ENCODE measurements at places on chromosomes 5 and 9. TPM values are rescaled to one million over a fixed set of nuclear protein-coding genes. Genes with fewer than 3 reads are reported as not detected.

The PTPN3 gene
- 19.5 TPM for total RNA-seq

The DCANP1 gene
- total RNA-seq = not detected

The ANKRD34B gene
- not detected for total RNA-seq

The PTPRD gene
- total RNA-seq = 0.11 TPM

The C5orf52 gene
- not detected for total RNA-seq

The PCDHGB5 gene
- total RNA-seq = 3.1 TPM

The GADD45G gene
- total RNA-seq = not detected

The C8G gene
- 0.25 TPM for total RNA-seq

The IFNB1 gene
- total RNA-seq = not detected

- no peak for DNase-seq
Observed at GRCh38 chr5:125222597-125223240, 476.3 kb upstream of the ZNF608 start.

DNA sequence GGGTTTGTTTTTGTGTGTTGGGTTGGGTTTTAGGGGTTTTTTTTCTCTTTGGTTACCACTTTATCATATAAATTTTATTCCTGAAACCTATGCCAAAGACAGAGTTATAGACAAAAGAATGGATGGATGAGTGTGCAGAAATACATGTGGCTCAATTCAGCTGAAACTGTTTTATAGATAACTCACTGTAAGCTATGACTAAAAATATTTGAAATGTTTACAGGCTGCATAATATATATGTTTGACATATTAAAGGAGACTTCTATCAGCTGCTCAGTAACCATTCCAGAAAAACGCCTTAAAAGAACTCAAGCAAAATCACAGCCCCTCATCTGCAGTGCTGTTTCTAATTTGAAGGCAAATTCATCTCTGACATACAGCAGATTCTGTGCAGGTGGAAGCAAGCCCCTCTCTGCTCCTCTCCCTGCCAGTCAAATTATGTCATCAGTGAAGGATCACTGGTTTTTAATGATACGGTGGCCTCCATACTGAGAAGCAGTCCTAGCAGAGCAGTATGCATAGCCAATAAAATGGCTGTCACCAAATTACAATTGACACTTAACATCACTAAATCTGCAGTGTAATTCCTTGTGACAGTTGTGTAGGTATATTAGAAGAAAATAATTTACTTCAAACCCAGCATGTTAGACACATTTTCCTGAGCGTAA lies 301.6 kb downstream of the NR2F1-AS1 start:
- DNase-seq = no peak

DNA sequence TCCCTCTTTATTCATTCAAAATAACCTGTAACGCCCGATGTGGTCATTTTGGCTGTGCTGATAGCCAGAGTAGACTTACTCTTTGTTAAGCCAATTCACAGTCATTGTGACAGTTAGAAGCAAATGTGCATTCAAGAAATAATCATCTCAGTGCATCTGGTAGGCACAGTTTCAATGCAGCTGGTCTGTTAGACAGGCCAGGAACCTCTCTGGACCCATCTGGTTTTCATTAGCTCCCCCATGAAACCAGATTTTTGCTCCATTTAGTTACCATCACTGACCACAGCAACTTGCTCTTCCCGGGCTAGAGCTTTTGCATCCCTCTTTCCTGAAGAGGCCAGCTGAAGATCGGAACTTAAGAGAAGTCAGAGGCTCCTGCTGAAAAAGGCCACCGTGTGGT lies 284.2 kb downstream of the NSG2 start:
- no peak for DNase-seq

- no peak for DNase-seq
Observed at GRCh38 chr5:67253911-67254310, 57.3 kb upstream of the CD180 start.

DNA sequence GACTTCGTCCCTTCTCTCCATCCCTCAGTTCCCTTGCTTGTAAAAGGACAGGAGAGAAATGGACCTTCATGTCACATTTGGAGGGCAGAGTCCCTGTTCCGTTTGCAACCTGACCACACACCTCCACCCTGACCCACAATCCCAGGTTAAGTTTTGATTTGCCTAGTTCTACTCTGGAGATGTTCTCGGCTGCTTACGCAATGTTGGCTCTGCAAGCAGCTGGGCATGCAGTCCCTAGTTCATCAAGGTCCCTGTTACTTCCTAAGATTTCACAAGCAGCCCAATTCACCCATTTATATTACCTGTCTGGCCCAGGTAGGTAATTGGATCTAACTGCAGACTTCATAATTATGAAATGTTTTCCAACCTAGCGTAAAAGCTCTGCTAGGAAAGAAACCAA lies 28.8 kb downstream of the SLIT3 start:
- DNase-seq = no peak

- DNase-seq = no peak
Observed at GRCh38 chr9:3507395-3508077, 18.3 kb downstream of the RFX3 start.

- no peak for DNase-seq
Observed at GRCh38 chr5:103472265-103472664, 90.3 kb downstream of the NUDT12 start.

DNA sequence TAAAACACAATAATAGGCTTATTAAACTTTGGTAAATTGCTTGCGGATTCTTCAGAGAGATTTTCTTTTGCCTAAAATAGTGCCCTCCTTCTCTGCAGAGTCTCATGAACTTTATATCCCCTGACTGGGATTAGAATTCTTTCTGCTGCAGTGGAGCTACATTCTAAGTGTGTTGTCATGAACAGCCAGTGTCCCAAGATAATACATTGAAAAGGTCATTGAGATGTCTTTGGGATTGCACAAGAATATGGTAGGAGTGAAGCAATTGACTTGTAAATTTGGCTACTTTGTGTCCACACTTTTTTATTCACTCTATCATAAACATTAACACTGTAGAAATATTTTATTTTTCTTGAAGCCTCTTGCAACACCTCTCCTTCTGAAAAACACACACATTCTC lies 604.5 kb downstream of the GABRG2 start:
- no peak for DNase-seq
